ENCODE measurements at places on chromosomes 4 and X.

DNA sequence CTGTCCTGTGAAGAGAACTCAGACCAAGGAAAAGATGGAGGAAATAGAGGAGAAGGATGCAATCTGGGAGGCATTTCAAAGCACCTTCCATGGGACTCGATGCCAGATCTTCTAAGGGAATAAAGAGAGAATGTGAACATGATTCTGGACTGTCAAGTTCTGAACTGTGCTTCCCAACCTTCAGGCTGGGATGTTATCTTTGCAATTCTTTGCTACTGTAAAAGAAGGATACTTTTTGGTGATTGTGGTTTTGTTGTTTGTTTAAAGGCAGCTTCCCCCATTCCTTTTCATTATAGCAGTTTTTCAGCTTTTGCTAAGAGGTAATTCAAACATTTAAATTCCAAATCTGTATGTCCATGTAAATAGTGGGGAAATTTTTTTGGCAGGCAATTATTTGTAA is 217.3 kb downstream of the NWD2 start:
- no peak for DNase-seq

- DNase-seq, result no peak
Observed at GRCh38 chr4:95092766-95093165, 335.0 kb downstream of the BMPR1B start.

GRCh38 chr4:25821899-25822298 is 40.9 kb downstream of the SEL1L3 start:
- DNase-seq, result no peak

DNA sequence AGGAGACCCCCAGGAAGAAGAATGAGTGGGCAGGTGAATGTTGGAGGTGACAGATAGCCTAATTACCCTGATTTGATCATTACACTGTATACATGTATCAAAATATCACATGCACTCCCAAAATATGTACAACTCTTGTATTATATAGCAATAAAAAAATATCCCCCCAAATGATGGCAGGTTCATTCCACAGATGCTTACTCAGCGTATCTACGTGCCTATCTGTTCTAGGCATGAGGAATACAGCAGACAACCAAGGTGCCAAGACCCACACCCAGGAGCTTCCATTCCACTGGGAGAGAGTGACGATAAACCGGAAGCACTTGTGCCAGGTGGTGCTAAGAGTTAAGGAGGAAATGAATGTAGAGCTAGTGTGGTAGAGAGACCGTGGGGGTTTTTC is 42.4 kb downstream of the ADRA2C start:
- DNase-seq, result no peak

DNA sequence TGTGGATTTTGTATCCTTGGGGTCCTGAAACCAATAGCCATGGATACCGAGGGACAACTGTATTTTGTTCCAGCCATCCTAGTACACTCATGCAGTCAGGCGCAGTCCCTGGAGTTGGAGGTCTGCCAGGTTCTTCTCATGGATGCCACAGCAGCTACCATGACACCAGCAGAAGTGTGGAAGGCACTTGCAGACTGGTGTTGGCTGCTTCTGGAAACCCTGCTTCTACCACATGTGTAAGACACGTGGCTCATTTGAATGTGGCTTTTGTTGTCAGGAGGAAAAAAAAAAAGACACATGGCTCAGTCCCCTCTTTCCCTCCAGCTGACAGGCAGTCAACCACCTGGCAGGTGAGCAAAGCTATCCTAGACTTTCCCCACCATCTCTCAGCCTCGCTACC is 19.4 kb downstream of the DRD5 start:
- DNase-seq, result no peak

DNA sequence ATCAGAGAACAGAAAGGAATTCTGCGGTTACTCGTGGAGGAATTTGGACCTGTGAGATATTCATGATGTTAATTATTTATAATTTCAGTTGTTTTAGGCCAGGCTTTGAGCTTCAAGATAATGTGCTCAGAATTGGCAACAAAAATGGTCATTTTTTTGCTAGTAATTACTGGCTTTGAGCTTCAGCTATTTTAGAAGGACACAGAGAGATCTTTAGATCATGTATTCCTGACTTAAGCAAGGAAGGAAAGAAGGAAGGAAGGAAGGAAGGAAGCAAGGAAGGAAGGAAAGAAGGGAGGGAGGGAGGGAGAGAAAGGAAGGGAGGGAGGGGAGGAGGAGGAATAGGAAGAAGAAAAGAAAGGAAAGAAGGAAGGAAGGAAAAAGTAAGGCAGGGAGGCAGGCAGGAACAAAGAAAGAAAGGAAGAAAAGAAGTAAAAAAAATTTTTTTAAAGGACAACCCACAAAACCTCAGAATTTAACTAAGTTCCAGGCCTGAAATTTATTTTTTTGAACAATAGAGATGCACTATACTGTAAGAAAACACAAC is 277.9 kb upstream of the KLF3 start:
- no peak for DNase-seq

DNA sequence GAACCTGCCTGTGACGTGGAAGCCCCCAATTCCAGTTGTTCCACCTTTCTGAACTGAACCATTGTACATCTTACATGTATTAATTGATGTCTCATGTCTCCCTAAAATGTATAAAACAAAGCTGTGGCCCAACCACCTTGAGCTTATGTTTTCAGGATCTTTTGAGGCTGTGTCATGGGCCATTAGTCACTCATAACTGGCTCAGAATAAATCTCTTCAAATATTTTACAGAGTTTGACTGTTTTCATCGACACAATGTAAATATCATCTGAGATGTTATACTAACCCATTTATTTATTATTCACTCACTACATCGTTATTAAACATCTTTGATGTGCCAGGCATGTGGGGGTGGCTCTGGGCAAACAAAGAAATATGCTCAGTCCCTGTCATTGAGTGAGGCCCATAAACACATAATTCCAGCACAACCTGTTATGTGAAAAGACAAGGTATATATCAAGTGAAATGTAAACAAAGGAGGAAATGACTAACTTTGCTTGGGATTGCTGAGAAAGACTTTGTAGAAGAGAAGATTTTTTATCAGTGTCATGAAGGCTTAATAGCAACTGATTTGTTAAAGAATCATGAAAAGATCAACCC is 34.5 kb upstream of the PPM1K start:
- no peak for DNase-seq

DNA sequence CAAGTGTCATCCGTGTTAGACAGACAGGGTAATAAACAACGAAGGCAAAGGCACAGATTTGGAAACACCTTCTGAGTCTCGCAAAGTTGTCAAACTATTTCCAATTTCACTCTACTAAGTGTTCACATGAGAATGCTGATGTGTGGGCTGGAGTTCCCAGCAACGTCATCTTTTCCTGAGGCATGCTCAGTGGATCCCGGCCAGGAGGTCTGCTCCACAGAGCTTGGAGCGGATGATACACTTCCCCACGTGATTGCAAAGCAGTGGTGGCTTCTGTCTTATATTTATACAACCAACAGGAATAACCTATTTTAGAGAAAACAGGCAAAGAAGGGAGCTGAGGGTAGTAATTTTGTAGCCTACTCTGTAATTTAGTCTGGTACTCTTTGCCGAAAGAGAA is 40.1 kb upstream of the PDK3 start:
- DNase-seq, result no peak

DNA sequence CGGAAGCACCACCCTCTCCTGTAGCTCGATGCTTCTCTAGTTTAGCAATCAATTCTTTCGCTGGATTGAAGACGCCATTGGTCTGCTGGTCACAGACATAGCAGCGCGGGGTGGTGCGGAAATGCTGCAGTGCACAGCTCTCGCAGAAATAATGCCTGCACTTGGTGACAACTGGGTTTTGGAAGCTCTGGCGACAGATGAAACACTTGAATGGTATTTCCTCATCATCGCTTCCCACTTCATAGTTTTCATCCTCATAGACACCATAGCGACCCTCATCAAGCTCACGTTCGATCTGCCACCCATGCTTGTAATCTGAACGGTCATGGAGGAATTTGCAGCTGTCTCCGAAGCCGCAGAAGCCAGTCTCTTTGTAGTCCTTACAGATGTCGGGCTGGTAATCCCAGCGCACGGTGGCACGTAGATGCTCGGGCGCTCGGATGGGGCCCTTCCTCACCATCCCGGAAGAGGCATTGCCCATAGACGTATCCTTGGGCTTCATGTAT is 854 bp downstream of the RNF113A start:
- peak; percentile 18 for DNase-seq

DNA sequence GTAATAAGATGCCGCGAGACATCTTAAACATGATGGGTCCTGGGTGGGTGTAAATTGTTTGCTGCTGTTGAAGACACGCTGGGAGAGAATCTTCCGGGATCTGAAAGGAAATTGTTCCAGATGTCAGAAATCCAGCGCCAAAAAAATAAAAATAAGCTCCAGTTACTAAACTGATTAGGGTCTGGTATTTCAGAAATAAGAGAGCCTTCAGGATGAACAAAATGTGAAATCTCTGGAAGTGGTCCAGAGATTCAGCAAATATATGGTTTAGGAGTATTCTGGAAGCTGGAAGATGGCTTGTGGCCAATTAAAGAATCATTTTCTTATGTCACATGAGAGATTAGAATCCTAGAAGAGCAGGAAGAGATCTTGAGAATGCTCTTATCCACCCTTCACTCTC is 75.8 kb upstream of the NHS start:
- DNase-seq, result no peak

DNA sequence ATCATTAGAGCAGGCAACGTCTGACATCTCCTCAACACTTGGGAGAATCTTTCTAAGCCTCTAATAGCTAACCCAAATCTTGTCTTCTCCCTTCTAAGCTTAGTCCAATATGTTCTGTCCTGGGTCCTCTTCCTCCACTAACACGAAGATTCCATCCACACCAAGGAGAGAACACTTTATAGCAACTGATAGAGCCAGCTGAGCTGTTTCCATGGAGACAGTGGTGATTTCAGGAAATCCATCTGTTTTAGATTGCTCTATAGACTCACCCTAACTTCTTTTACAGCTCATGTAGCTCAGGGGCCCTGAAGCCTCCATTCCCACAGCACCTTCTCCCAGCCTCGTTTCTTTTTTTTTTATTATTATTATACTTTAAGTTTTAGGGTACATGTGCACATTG is 37.4 kb downstream of the SCD5 start:
- DNase-seq, result no peak

GRCh38 chr4:77465271-77465670 is 140.3 kb upstream of the CXCL13 start:
- no peak for DNase-seq

DNA sequence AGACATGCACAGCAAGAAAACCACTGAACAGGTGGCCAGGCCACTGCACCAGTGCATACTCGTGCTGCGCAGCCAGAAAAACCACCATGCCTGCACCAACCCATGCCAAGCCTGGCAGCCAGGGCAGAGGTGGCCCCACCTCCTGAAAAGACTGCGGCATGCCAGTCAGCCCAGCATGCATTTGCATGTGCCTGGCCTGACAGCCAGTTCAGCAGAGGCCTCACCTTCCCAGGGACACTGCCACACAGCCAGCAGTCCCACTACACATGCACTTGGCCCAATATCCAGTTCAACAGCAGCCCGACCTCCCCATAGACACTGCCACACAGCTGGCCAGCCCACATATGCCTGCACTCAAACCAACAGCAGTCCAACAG is 43.5 kb upstream of the DDX60 start:
- no peak for DNase-seq

DNA sequence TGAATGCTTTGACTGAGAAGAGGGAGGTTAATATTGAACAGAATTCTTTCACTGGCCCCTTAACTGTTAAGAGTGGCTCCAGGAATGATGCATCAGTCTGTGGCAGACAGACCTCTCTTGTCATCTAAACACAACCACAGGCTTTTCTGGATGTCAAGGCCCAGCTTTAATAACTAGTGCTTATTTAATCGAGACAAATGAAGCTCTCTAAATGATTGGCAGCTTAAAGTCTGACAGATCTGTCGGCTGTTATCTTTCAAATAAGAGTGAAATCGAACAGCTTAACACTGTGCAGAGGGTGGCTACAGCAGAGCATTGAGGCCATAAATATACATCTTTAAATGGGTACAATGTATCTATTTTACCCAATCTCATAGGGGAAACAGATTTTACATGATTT is 500.8 kb upstream of the PABPC4L start:
- peak; percentile 13 for DNase-seq

DNA sequence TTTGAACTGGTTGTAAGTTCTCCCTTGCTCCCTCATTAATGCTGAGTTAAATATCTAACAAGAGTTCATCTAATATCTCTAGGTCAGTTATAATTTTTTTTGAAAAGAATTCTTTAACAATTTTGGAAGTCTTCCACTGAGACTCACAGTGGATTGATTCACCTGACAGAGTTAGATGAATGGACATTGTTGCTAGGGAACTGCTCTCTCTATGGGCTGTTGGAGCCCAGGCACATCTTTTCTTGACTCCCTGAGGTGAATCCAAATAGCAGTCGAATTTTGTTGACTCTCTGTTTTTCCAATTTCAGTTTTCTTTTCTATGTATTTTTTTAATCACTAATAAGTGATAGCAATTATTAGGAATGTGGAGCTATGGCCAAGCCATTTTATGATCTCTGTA is 996.1 kb upstream of the PABPC4L start:
- no peak for DNase-seq

- no peak for DNase-seq
Observed at GRCh38 chrX:140123446-140123845, 158.1 kb upstream of the CXorf66 start.

DNA sequence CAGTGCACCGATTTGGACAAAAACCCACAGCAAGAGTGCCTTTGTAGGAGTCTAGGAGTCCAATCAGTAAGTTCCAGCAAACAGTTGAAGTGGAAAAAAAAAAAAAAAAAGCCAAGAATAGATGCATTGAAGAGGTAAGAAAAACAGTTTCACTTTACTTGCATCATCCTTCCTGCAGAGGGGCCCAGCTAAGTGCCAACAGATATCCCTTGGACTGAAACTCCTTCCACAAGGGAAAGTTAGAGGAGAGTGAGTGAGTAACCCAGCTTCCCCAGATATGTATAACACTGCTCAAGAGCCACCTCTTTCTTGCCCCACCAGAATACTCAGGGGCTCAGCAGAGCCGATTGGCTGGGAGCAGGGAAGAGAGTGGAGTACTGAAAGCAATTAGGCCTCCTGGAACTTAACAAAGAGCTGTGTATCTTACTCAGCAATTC is 617.7 kb upstream of the SMIM31 start:
- DNase-seq, result no peak

- no peak for DNase-seq
Observed at GRCh38 chr4:167492007-167492406, 257.7 kb upstream of the SPOCK3 start.

GRCh38 chrX:14064626-14065432 is 35.1 kb upstream of the GEMIN8 start:
- DNase-seq, result no peak

- no peak for DNase-seq
Observed at GRCh38 chr4:18636001-18636585, 614.5 kb upstream of the LCORL start.

- no peak for DNase-seq
Observed at GRCh38 chrX:33605997-33606396, 394.6 kb upstream of the DMD start.

- no peak for DNase-seq
Observed at GRCh38 chr4:94834501-94834900, 76.7 kb downstream of the BMPR1B start.

- DNase-seq, result no peak
Observed at GRCh38 chr4:169249214-169249973, 21.4 kb downstream of the SH3RF1 start.

GRCh38 chr4:100842856-100843255 is 325.0 kb upstream of the EMCN start:
- no peak for DNase-seq

GRCh38 chr4:154329268-154329868 is 162.2 kb downstream of the DCHS2 start:
- DNase-seq, result peak; percentile 2

GRCh38 chrX:23035493-23035892 is 35.7 kb downstream of the DDX53 start:
- no peak for DNase-seq
